Putamen (tissue), 1 donor: ENCODE measurements at places on chromosomes 16 and 17.

- DNase-seq = no peak
Observed at GRCh38 chr16:74448990-74449389, 27.7 kb upstream of the CLEC18B start.

GRCh38 chr17:79798299-79799173, 1.7 kb upstream of the CBX8 start:
- no peak for DNase-seq

GRCh38 chr17:59001158-59001814, 105.4 kb downstream of the TRIM37 start:
- no peak for DNase-seq

DNA sequence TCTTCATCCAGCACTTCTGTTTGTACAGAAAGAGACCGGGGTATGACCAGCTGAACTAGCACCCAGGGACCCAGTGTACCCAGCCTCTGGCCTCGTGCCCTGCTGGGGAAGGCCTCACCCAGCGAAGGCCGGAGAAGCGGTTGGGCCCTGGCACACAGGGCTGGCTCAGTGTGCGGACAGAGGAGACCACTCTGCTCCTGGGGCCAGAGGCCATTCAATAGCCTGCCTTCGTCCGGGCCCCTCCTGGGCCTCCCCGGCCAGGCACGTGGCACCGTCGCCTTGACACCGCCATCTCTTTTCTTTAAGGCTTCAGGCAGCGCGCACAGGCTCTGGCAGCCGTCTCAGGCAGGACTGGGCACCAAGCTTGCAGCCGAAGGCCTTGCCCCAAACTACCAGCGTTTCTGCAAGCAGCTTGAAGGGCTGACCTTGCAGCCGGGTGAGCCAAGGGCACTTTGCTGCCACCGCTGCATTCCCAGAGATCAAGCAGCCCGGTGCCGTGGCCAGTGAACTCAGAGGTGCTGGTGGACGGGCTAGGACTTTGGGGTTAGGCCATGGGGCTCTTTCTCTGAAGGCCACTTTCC, 8.0 kb downstream of the TAX1BP3 start:
- peak; percentile 50 for DNase-seq

DNA sequence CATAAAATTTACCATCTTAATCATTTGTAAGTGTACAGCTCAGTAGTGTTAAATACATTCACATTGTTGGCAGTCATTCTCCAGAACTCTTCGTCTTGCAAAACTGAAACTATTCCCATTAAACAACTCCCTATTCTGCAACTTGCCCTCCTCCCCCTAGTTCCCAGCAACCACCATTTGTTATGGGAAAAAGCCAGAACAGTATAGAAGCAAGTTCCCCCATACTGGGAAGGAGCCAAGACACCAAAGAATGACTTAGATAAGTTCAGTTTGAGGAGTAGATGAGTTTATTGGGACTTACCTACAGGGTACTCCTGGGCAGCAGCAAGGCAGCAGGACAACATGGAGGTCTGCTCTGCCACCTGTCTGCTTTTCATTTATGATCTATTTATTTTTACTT, 39.3 kb upstream of the TEKT1 start:
- no peak for DNase-seq

- no peak for DNase-seq
Observed at GRCh38 chr17:66357037-66357436, 54.6 kb downstream of the PRKCA start.

- no peak for DNase-seq
Observed at GRCh38 chr17:79923974-79924638, 84.9 kb upstream of the CBX4 start.

DNA sequence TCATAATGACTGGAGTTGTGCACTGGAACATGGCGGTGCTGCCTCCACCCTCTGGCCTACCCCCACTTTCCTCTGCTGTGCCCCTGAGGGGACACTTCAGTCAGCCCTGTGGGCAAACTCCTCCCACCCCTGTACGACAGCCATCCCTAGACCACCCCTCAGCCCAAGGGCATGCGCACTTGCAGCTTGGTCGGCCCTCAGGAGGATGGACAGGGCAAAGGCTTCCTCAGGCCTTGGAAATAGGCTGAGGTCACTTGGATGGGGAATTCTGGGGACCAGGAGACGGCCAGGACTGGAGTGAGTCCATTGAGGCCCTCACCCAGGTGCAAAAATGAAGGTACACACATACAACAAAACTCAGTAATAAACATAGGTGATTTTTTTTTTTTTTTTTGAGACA, 41.0 kb downstream of the FZD2 start:
- DNase-seq = no peak

DNA sequence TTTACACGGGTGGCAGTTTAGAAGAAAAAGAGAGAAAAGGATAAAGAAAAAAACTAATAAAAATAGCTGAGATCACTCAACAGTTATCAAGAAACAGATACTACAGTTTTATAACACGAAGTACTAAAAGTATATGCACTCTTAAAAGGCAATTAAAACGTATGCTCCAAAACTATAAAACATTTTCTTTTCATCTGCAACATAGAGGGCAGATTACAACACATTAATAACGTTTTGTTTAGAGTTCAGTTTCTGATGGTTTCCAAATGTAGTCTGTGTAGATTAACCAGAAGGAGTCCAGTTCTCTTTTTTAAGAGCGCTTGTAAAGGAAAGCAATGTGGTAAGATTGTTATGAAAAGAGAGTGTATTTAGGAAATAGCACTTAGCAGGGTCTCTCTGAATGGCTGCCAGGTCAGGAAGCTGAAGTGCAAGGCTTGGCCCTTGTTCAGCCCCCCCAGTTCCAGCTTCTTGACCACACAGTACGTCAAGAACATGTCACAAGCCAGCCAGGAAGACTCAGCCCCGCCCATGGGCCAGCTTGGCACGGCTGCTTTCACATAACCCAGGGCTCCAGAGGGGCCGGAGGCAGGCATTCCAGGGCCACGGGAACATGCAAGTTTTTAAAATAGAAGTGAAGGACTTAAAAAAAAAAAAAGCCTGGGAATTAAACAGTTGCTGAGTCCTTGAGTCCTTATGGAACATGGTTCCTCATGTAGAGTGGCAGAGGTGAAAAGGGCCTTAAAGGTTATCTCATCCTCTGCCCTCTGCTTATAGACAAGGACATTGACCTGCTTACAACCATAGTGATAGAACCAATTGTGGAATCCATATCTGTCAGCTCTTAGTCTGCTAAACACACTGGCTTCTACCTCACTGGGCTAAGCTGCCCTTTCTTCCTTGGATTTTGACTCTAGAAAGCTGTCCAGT, 147.4 kb upstream of the TBX2 start:
- DNase-seq = peak; percentile 51

- no peak for DNase-seq
Observed at GRCh38 chr17:18259621-18260331, 686 bp upstream of the MIEF2 start.

- DNase-seq = no peak
Observed at GRCh38 chr16:69323415-69323814, 7.0 kb downstream of the PDF start.

GRCh38 chr17:6661464-6661848, 9.9 kb downstream of the C17orf100 start:
- DNase-seq = no peak

- DNase-seq = no peak
Observed at GRCh38 chr17:42025191-42025579, 5.3 kb downstream of the NKIRAS2 start.

DNA sequence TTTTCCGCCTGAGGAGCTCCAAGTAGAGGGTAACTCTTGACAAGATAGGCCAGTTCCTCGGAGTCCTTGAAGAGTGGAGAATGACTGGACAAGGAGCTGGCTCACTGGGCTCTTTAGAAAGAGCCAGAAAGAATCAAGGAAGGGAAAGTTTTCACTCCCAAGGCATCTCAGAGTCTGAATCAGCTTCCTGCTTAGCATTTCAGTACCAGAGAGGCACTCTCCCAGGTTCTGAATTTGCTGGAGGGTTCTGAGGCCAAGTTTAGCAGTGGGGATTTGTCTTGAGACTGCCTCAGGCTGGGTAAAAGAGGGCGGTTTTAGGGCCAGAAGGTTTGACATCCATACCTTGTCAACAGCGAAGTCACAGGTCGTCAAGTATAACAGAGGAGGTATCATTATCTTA, 25.5 kb downstream of the GP2 start:
- DNase-seq = no peak

GRCh38 chr17:45948498-45948880, 50.6 kb upstream of the STH start:
- DNase-seq = no peak

DNA sequence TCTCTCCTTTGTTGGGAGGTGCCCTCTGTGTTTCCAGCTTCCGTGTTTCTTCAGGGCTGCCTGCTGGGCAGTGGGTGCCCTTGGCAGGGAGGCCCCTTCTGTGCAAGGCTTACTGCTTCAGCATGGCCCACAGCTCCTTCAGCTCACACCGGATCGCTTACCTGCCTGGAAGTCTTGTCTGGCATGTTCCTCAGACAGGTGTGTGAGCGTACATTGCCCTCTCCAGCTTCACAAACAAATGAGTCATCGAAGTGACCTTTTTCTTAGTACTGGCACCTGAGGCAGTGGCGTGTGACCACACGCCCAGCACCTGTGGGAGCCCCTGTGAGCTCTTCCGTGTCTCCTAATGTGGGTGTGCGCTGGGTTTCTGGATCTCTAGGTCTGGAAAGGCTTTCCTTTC, 3.5 kb downstream of the RAB40C start:
- no peak for DNase-seq

- peak; percentile 49 for DNase-seq
Observed at GRCh38 chr17:66373944-66374817, 71.8 kb downstream of the PRKCA start.

GRCh38 chr17:49505854-49506253, 10.8 kb downstream of the NGFR start:
- DNase-seq = no peak

DNA sequence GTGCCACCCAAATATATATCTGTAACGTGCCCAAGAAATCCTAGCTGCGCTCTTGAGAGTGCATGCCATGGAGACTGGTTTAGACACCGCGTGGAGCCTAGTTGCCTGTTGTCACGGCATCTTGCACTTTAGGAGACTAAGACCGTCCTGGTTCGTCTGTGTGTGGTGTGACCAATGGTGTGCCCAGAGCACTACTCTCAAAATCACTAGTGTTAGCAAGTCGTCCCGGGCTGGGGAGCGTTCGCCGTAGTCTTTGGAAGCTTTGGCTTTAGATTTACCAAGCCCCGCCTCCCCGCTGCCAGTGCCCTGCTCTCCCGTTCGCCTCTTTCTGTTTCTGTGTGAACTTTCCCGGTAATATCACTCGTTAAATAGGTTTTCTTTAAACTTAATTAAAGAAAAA, 27.0 kb downstream of the CLUH start:
- no peak for DNase-seq

GRCh38 chr17:37490638-37491614, 1.2 kb downstream of the DUSP14 start:
- peak; percentile 57 for DNase-seq

GRCh38 chr16:80889779-80890359, 85.5 kb upstream of the CDYL2 start:
- DNase-seq = no peak

- DNase-seq = no peak
Observed at GRCh38 chr16:26569793-26570192, 496.9 kb upstream of the C16orf82 start.

DNA sequence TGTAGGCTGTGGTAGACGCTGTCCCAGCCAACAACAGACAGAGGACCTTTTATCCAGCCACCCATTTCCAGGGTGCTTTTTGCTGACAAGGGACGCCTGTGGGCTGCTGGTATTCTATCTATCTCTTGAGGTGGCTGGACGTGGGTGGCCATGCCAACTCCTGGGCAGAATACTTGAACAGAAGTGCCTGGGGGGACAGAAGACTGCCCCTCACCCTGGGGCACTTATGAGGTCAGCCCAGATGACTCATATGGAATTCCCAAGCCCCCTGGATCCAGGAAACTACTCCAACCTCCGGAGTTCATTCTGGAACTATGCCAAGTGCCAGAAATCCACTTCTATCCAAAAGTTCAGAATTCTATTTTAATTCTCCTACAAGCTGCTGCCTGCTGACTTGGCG, 61.3 kb downstream of the CDRT4 start:
- DNase-seq = no peak

DNA sequence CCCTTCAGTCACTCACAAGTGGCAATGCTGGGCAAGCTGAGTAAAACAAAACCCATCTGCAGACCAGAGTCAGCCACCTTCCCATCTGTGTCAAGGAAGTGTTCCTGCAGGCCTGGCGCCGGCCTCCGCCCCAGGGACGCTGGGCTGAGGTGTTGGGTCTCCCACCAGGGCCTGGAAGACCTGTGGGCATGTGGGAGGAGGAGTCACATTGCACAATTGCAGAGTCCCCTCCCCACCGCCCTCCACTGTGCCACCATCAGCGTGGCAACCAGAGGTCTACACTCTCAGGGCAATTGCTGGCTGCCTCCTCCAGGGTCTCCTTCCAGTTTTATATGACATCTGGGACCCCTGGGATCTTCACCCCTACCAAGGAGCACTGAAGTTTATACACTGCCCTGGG, 3.0 kb upstream of the MYO15A start:
- no peak for DNase-seq

DNA sequence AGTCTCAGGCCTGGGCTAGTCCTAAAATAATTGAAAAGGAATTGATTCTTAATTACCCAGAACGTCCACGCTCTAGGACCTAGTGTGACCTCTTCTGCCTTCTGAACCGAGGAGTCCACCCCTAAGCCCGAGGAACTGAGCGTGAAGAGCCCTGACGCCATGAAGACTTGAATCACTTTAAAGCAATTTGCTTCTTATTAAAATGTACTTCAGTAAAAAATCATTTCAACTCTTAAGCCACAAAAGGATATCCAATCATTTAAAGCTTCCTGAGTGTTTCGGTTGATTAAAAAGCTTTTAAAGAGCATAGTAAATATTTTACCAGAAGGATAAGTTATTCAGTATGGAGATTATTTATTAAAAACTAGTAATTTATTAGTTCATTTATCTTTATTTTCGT, 11.6 kb downstream of the HSBP1 start:
- DNase-seq = no peak

DNA sequence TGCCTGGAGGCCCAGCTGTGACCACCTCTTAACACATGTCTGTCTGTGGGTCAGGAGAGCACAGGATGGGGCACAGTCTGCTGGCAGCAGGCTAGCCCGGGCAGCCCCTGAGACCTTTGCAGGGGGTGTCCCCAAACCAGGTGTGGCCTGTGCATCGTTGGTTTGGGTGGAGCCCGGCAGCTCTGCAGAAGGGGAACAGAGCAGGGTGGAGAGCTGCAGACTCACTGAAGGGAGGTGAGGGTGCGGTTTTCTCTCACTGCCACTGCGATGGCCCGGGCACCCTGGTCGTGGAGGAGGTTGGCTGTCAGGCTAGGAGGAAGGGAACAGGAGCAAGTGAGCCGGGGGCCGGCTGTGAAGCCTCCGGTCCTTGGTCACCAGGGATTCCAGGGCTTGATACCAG, 28.8 kb downstream of the NLRC3 start:
- no peak for DNase-seq

GRCh38 chr16:49121636-49122035, 160.0 kb downstream of the CBLN1 start:
- no peak for DNase-seq
